ENCODE measurements at places on chromosomes 12 and 14.

- no peak for DNase-seq
Observed at GRCh38 chr14:36619853-36620252, 37.4 kb upstream of the NKX2-8 start.

DNA sequence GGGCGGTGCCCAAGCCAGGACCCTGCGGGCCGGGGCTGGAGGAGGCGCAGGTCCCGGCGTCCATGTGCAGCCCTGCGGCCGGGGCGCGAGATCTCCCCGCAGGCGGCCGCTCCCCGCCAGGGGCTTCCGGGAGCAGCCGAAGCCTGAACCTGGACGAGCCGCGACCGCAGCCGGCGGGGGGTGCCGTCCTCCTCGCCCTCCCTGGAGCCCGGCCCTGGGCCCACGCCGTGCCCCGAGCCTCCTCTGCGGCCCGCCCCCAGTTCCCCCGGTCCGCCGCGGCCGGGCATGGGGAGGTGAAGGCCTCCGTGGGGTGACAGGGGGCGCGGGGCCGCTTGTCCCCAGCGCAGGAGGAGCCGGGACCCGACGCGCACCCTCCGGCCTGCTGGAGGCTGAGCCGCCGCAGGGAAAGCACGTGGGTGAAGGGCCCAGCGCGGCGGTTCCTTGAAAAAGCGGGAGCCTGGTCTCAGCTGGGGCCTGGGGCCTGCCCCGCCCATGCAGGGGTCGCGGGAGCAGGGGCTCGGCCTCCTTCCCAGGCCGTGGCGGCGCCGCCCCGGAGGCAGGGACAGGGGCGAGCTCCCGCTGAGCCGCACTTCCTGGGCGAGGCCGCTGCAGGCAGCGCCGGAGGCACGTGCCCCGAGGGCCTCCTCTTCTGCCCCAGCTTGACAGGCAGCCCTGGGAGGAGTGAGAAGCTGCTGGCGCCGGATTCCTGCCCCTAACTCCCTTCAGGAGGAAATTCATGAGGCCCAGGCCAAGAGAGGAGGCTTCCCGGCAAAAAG, 55.6 kb upstream of the PPP2R5C start:
- DNase-seq: no peak

DNA sequence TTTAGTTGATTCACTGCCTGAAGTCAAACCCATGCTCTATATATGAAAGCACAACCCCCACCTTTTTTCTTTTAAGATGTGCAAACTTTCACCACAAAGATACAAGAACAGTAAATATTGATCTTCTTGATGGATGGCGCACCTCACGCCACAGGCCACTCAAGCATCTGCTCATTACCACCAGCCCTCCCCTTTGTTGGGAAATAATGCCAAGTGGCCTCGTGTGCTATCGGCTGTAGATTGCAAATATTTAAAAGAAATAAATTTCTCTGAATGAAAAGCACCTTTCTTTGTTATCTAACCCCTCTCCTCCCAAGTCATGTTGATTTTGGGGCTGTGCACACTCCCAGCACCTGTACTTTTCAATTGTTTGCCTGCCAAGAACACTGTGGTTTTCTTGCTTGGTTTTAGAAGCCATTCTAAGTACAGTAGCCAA, 122.7 kb downstream of the C12orf42 start:
- no peak for DNase-seq

GRCh38 chr14:94774344-94775090, 4.6 kb upstream of the GSC start:
- no peak for DNase-seq

GRCh38 chr12:6830286-6830890, 2.2 kb downstream of the P3H3 start:
- no peak for DNase-seq

- no peak for DNase-seq
Observed at GRCh38 chr12:1634590-1635191, 5.7 kb downstream of the WNT5B start.

- DNase-seq: no peak
Observed at GRCh38 chr12:51868821-51869495, 18.9 kb upstream of the ANKRD33 start.

DNA sequence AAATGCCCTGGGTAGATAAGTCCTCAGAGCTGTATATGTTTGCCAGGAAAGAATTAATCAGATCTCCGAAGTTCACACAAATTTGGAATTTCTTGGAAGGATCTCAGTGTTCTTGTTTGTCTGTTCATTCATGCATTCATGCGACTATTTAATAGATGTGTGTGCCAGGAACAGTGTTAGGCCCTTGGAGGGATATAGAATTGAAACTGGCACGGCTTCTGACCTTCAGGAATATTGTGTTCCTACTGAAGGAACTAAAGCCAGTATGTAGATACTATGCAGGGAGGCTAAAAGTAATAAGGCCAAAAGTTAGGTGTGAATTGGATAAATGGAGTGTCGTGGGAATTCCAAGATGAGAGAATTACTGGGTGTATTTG, 166.0 kb upstream of the NOS1 start:
- DNase-seq: no peak

- no peak for DNase-seq
Observed at GRCh38 chr12:115208098-115208497, 524.1 kb upstream of the TBX3 start.

GRCh38 chr12:110576504-110576903, 6.6 kb downstream of the PPTC7 start:
- no peak for DNase-seq

DNA sequence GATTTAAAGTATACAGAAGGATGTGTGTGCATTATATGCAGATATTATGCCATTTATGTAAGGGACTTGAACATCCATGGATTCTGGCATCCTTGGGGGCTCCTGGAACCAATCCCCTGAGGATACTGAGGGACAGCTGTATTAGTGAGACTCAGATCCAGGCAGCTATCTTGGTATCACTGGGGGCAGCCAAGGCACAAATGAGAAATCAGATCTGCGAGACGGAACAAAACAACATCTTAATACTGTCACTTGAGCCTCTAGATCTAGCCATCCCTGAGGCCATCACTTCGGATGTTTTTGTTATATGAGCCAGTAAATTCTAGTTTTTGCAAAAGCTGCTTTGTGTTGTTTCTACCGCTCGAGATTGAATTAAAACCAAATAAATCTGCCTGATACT, 175.1 kb upstream of the SFSWAP start:
- DNase-seq: no peak

GRCh38 chr14:93648440-93649168, 139.7 kb downstream of the PRIMA1 start:
- no peak for DNase-seq

- no peak for DNase-seq
Observed at GRCh38 chr14:90388982-90389381, 7.8 kb upstream of the CALM1 start.

- no peak for DNase-seq
Observed at GRCh38 chr12:112296183-112296582, 86.0 kb downstream of the HECTD4 start.

- DNase-seq: no peak
Observed at GRCh38 chr14:77603654-77604255, 12.7 kb downstream of the SPTLC2 start.

GRCh38 chr14:71290960-71291466, 383.8 kb downstream of the PCNX1 start:
- peak; percentile 13 for DNase-seq

- DNase-seq: no peak
Observed at GRCh38 chr14:71230897-71231296, 323.6 kb downstream of the PCNX1 start.

- no peak for DNase-seq
Observed at GRCh38 chr14:86333493-86333892, 803.5 kb downstream of the FLRT2 start.

DNA sequence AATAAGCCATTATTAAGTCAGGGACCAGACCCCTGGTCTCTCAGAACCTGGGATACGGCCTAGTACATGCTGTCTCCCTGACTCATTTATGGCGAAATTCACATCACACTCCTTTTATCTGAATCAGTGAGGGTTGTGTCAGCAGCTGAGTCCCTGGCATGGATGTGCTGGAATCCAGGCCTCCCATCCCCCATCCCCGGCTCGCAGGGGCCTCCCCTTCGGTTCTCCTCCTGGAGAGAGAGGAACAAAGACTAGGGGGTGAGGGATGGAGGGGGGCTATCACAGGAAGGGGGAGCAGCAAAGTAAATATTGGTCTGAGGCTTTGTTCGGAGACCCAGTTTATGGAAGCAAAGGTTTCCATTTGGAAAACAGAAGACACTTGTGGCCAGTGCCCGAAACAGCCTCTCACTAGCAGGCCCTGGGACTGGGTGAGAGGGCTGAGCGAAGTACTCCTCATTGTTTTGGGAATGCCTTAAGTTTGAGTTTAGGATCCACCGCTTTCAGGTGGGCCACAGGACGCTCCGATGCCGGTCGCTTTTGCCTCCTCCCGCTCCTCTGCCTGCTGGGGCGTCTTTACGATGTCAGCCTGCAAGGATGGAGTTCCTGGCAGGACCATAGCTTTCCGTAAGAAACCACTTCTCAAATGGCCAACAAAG, 145.0 kb downstream of the PRKCH start:
- no peak for DNase-seq

- DNase-seq: no peak
Observed at GRCh38 chr14:38882533-38882932, 220.5 kb downstream of the SEC23A start.

GRCh38 chr14:34619471-34619870, 10.5 kb downstream of the SNX6 start:
- DNase-seq: no peak

- no peak for DNase-seq
Observed at GRCh38 chr12:130955238-130955816, 1.6 kb downstream of the ADGRD1 start.

- DNase-seq: no peak
Observed at GRCh38 chr12:7959278-7959677, 23.3 kb upstream of the SLC2A3 start.

DNA sequence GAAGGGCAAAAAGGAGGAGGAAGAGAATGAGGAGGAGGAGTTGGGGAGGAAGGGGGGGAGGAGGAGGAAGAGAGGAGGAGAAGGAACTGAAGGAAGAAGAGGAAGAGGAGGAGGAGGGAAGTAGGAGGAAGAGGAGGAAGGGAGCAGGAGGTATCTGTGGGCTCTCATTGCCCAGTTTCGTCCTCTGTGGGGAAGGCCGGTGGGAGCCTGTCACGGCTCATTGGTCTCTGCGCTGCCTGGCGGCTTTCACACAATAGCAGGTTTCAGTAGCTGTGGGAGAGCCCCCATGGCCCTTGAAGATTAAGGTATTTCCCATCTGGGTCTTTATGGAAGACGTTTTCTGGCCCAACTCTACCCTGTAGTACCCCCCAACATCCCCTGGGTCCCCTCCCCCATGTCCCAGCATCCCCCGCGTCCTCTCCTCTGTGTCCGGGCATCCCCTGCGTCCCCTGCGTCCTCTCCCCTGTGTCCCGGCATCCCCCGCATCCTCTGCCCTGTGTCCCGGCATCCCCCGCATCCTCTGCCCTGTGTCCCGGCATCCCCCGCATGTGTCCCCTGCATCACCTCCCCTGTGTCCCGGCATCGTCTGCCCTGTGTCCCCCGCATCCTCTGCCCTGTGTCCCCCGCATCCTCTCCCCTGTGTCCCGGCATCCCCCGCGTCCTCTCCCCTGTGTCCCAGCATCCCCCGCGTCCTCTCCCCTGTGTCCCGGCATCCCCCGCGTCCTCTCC, 278.2 kb upstream of the SFSWAP start:
- DNase-seq: no peak

DNA sequence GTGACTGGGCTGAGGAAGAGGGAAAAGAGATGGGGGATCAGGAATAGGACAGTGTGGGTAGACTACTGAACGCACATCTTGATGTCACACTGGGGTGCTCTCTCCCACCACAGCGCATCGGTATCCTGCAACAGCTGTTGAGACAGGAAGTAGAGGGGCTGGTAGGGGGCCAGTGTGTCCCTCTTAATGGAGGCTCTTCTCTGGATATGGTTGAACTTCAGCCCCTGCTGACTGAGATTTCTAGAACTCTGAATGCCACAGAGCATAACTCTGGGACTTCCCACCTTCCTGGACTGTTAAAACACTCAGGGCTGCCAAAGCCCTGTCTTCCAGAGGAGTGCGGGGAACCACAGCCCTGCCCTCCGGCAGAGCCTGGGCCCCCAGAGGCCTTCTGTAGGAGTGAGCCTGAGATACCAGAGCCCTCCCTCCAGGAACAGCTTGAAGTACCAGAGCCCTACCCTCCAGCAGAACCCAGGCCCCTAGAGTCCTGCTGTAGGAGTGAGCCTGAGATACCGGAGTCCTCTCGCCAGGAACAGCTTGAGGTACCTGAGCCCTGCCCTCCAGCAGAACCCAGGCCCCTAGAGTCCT, 6.9 kb downstream of the C1QL4 start:
- no peak for DNase-seq

DNA sequence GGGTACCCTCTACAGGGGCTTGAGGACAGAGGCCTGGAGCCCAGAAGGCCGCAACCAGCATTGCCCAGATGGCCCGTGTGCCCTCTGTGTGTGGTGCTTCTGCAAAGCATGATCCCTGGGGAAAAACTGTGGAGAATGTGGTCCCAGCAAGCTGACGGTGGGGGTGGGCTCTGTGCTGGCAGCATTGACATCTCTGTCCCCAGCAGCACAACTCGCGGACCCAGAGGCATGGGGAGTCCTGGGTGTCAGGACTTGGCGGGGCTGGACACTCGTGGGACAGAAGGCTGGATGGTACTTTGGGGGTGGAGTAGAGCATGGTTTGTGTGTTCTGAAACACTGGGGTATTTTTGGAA, 4.3 kb downstream of the CLBA1 start:
- DNase-seq: no peak

DNA sequence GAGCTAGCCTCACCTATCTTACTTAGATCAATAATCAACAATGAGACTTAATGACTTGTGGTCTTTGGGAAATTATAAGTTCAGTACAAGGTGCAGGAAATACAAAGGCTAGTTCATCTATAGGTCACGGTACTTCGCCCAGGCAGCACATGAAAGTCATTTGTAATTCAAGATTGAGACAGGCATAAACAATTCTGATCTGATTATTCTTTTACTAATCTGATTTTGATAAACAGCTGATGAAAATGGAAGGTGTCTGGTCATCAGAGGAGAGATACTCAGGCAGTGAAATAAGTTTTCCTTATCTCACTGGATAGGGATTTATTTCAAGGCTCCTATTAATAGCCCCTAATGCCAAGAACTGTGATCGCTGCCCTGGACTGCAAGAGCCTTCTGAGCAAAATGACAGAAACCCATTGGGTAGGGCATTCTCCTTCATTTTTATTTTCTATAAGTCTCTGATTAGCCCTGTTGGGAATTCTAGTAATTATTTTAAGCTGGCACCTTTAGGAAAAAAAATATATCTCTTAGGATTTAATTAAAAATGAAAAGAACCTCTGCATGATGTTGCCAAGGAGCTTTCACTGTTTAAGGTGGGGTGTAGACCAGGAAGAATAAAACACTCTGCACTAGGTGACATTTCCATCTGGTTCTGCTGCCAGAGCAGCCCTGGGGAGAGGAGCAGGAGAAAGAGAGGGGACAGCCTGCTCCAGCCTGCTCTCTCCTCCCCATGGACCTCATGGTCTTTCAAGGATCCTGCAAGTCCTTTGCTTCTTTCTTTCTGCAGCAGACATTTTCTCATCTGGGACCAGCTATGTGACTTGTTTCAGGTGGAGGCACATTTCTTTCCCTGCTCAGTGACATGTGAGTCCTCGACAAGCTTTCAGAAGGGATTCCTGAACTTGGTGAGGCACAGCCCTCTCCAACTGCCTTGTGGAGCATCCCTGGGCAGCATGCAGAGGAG, 44.8 kb downstream of the SSPN start:
- DNase-seq: no peak
